Gastroesophageal sphincter (tissue), 4 donors: ENCODE measurements at places on chromosomes 2 and 18.
A peak's percentile ranks its signal among the peaks of the same experiment; 100 is the strongest.

- ATAC-seq, result no peak
These were observed 158.1 kb downstream of the DDX1 start for GRCh38 chr2:15749460-15750432.

DNA sequence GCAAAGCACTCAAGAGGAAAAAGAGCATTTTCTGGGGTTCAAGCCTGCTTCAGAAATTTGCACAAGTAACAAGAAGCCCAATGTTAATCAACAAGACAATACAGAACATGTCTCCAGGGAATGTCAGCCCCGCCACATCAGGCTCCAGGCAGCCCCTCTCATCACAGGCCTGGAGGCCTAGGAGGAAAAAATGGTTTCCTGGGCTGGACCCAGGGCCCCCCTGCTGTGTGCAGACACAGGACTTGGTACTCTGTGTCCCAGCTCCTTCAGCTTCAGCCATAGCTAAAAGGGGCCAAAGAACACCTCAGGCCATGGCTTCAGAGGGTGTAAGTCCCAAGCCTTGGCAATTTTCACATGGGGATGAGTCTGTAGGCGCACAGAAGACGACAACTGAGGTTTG is 802.9 kb upstream of the KLHL29 start:
- ATAC-seq, result no peak

DNA sequence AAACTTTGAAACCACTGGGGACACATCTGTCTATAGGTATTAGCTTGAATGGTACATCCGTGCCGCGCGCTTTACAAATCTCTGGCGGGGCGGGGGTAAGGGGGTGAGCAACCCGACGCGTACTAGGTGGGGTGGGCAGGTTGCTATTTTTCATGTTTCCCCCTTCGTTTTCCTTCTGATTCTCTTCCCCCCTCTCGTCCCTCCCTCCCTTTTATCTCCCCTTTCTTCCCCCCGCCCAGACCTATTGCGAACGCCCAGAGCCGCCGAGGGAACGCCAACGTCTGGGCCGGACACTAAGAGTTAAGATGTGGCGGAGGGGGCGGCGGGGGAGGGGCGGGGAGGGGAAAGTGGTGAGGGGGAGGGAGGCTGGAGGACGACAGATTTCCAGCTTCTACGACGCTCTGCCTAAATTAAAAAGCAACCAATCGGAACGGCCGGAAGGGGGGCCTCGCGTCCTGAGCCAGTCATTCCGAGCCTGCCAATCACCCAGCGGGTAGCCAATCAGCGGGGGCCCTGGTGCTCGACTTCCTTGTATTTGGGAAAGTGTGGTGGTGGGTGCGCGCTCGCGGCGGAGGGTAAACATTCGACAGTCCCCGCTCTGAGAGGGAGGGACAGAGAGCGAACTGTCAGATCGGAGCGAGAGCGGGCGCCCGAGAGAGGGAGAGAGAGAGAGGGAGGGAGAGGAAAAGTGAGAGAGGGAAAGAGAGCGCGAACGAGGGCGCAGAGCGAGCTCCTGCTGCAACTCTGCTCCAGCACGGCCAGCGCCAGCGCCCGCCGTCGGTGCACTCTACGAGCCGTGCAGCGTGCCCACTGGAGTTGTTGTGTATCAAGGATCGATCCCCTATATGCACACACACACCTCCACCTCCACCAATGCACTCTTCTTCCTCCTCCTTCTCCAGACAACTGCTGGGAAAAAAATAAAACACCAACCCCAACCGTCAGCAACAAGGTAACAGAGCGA is at the start of gene POU3F3:
Gene POU3F3, plus strand, starts transcription at position 582 of the 964 bp plus-strand sequence. CDS start 1,396 bp downstream, outside the sequence.
- peak; percentile 71 for ATAC-seq

DNA sequence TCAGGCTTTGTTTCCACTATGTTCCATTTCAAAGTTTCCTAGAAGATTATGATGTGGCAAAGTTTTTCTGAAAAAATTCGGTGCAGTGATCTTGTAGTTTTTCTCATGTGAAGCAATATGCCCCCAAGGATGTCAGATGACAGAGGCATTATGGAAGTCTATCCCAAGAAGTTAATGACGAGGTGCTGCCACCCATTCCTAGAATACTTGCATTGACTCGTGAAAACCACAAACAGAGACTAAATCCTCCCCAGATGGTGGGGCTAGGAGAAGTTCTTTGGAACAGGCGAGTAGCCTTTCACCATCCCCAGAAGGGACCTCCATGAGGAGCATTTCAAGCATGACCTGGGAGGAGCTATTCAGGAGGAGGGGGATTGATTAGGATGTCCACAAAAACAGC is 40.2 kb upstream of the COPS8 start:
- no peak for ATAC-seq

- no peak for ATAC-seq
These were observed 24.7 kb upstream of the CEP68 start for GRCh38 chr2:65031341-65032018.

DNA sequence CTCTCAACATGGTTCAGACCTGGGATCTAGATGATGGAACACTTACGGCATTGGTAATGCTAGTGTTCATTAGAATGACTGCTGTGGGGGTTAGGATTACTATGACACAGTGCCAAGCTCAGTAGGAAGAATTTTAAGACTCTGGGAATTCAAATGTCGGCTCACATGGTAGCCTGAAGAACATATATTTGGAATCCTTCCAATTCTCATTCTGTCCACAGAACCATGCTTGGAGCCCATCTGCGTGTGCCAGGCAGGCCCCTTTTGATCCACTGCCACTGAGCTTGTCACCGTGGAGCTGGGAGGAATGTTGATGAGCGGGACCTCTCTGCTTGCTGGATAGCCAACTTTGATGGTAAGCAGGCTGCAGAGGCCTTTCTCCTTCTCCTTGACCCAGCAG is 322.0 kb upstream of the SOX11 start:
- ATAC-seq, result no peak

DNA sequence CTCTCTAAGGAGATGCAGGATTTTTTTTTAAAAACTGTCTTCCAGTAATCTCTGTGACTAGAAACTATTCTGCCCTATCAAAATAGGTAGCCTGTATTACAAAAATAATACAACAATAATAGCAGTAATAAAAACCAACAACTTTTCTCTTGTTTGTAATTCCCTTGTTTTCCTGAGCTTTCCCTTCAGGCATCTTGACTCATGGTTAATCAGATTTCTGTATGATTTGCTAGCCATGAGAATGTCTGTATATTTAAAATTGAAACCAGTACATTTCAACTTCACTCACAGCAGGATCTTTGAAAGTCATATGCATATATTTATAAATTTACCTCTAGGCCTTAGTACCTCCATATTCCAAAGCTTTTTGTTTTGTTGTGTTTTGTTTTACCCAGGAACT is 38.2 kb downstream of the SLC4A10 start:
- ATAC-seq, result no peak

DNA sequence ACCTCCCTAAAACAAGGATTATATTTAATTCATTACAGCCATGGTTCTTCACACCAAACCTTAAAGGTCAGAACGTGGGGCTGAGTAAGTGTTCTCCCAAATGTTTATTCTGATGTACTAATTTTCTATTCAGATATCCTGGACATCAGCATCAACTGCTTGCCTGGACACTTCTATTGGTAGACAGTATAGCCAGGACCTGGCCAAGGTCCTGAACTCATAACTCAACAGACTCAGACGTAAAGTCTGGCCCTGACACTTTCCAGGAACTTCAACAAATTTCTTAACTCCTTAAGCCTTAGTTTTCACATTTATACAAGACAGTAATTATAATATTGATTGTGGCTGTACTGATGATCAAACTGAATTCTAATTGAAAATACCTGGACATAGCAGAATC is 89.1 kb downstream of the AKAIN1 start:
- ATAC-seq, result no peak

GRCh38 chr2:14700753-14701152 is 68.2 kb downstream of the LRATD1 start:
- ATAC-seq, result no peak

DNA sequence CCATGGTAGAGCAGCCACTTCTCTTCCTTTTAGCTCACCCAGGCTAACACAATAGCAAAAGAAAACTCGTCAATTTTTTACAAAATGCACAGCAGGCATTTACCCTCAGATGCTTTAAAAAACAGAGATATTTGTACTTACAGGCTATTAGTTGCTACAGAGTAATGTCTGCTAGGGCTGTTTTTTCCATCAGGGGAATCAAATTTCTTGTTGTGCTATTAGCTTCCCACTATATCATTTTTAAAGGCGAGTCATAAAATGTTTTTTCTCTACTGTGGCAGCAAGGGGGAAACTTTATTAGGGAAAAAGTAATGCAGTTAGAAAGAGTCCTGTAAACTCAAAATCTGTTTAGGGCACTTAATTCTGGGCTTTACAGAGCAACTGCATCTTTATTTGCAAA is 277.9 kb upstream of the THSD7B start:
- no peak for ATAC-seq

GRCh38 chr2:227020416-227020815 is 143.6 kb downstream of the COL4A4 start:
- no peak for ATAC-seq

DNA sequence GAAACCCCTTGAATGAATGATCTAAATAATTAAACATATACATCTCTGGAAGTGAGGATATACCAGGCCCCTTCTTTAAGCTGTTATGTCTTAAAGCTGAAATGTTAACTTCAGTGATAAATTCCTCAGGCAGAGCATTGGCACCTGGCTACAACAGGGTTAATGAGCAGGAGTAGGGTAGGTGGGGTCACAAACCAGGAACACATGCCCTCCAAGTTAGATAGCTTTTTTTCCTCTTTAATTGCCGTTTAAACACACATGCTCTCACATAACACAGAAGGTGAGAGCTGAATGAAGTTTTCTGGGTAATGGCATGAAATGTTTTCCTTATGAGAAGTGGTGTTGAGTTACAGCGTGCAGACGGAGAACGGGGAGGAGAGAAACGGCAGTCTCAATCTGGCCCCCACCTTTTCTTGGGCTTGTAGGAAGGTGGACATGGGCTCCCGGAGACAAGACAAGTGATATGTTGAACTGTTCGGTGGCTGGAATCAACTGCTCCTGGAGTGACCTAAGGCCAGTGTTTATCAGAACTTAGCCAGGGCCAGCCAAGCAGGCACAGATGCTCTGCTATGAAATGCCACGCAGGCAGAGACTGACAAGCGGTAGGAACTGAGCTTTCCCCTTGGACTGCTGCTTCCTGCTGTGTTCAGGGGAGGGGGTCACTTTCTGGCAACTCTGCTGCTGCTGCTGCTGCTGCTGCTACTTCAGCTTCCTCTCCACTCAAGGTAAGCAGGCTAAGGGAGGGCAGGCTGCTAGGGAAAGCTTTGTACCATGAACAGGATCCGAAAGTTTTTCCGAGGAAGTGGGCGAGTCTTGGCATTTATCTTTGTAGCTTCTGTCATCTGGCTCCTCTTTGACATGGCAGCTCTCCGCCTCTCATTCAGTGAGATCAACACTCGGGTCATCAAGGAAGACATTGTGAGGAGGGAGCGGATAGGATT is at the start of gene GALNT5:
Gene GALNT5, plus strand, starts transcription at position 394 of the 941 bp plus-strand sequence. Its CDS starts 378 bp downstream, at position 772.
- peak; percentile 51 for ATAC-seq
